ENCODE measurements at places on chromosomes 16 and 17.

DNA sequence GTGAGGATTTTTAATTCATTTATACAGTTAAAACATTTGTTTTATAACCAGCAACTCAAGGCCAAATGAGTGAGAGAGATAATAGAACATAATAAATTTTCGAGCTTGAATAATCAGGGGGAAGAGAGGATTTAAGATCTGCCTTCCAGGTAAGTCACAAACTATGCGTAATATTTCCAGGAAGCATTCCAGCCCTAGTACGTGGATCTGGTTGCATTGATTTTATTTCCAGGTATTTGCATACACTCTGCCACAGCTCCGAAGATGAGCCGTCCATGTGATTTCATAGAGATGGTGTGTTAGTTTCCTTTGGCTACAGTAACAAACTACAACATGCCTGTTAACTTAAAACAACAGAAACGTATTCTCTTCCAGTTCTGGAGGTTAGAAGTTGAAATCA is 3.5 kb downstream of the DYNLRB2 start:
- no peak for DNase-seq

- no peak for DNase-seq
Measured at GRCh38 chr17:50053654-50053960, 2.3 kb upstream of the ITGA3 start.

DNA sequence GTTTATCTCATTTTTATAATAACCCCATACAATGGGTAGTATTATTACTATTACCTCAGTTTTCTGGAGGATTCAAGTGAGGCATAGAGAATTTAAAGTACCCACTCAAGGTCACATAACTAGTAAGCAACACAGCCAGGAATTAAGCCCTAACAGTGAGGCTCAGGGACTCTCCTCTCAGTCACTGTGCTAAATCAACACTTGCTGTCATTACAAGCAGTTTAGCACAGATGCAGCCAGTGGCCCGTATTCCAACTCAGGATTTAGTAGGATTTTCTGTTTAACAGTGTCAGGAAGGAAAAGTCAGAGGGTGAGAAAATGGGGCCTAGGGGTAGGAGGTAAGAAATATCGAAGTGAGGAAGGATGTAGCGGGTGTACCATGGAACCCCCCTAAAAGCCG is 536.9 kb downstream of the TMEM114 start:
- no peak for DNase-seq

GRCh38 chr17:76820561-76820960 is 47.6 kb upstream of the MGAT5B start:
- DNase-seq, result no peak

DNA sequence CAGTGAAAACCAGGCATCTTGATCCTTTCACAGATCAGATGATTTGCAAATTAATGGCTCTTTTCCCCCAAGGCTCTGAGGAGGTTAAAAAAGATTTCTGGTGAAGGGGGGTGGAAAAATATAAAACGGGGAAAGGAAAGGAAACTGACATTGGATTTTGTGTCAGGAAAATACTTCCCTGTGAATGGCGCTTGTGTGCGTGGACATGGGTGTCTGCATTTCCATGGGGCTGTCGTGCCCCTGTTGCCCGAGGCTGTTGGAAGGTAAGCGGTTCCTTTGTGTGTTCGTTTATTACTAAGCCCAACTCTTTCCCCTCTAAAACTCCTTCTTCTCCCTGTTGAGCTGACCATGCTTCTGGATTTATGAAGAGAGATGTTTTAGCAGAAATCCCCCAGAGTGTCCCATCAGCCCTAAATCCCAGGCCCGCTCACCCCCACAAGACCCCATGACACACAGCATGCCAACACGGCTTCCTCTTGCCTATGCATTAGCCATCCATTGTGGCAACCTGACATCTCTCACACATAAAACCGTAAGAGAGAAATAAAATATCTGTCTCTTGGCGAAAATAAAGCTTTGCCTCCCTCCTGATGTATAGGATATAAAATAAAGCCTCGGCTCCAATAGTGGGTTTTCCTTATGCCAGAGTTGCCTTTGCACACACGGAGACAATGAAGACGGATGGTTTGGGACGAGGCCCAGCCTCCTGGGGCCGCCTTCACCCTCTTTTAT is 7.3 kb upstream of the LHX1 start:
- DNase-seq, result no peak

DNA sequence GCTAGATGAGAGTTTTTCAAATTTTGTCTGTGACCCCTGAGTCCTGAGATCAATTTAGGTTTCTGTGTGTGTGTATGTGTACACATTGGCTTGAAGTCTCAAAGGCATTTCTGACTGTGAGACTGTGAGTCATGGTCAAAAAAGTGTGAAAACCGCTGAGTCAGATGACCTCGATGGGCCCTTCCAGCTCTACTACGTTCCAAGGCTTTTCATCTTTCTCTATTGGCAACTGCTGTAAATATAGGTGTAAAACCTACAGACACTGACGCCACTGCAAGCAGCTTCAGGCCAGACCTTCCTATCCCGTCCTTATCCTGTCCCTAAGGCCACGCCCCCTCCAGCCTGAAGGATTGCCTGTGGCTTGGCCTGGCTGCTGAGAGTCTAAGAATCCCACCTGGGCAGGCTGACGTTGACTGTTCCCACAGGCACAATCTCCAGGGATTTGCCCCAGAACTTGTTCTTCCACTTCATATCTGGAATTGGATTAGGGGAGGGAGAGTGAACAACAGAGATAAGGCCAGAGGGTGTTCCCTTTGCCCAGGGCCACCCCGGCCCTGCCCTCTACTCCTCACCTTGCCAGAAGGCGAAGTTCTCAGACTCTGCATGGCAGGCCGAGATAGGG is 11.3 kb downstream of the OSBPL7 start:
- no peak for DNase-seq

- no peak for DNase-seq
Measured at GRCh38 chr16:78444-79150, 572 bp downstream of the MPG start.

- no peak for DNase-seq
Measured at GRCh38 chr16:71919035-71919434, 23.7 kb downstream of the IST1 start.

DNA sequence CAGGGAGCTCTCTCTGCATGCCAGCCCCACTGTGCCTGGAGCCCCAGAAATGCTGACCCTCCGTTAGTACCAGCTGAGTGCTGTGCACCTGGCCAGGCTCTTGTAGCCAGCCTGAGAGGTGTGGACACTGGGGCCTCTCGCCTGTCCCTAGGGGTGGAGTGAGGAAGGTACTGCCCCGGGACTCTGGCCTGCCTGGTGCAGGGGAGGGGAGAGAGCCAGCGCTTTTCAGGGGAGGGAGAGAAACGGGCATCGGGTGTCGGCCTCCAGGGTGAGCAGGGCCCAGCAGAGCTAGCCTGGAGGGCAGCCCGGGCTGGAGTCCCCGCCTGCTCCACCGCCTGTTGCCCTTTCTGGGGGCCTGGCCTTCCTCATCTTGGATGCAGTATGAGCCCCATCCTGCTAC is 13.1 kb downstream of the MAP2K3 start:
- DNase-seq, result no peak

- DNase-seq, result no peak
Measured at GRCh38 chr16:27549464-27549745, 308 bp downstream of the GTF3C1 start.

DNA sequence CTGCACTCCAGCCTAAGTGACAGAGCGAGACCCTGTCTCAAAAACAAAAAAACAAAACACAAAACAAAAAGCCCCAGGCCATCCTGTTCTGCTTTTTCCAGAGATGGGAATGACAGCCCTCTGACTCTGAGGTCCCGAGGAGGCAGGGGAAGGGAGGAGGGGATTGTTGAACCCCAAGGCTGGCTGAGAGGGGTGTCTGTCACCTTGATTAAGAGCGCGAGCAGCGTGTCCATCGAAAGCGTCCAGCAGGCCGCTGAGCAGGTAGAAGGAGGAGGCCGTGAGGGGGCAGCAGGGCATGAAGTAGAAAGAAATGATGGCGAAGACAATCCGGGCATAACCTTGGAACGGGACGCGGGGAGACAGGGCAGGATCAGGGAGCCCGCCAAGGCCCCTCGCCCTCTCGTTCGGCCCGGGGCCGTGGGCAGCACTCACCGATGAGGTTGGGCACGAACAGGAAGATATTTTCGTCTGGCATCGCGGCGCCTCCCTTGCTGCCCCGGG is 593 bp downstream of the CDIPT start:
- DNase-seq, result no peak

GRCh38 chr17:74079537-74080300 is 123.8 kb upstream of the RPL38 start:
- DNase-seq, result no peak

- DNase-seq, result peak; percentile 43
Measured at GRCh38 chr16:56931271-56931891, 561 bp upstream of the HERPUD1 start.

DNA sequence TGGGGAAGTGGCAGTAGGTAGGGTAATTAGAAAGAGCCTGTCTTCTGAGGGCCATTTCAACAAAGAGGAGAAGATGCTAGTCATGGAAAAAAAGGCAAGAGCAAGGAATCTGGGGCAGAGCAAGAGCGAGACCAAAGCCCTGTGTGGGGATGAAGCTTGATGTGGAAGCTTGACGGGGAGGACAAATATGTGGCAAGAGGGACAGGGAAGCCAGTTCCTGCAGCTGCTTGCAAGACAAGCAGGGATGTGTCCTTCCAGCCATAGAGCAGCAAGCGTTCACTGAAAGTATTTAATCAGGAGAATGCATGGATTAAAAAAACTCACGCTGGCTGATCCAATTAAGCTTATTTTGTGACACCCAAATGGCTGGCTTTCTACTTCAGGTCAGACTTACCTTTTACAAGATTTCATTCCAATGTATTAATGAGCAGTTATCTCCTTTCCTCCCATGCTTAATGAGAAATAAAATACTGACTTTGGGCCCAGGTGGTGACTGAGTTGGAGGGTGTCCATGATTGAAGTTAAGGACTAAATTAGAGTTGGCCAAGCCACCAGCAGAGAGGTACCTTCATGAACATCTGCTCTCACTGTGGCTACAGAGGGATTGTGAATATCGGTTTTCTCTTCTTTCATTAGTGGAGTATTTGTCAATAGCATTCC is 76.8 kb downstream of the ABCA8 start:
- DNase-seq, result no peak

DNA sequence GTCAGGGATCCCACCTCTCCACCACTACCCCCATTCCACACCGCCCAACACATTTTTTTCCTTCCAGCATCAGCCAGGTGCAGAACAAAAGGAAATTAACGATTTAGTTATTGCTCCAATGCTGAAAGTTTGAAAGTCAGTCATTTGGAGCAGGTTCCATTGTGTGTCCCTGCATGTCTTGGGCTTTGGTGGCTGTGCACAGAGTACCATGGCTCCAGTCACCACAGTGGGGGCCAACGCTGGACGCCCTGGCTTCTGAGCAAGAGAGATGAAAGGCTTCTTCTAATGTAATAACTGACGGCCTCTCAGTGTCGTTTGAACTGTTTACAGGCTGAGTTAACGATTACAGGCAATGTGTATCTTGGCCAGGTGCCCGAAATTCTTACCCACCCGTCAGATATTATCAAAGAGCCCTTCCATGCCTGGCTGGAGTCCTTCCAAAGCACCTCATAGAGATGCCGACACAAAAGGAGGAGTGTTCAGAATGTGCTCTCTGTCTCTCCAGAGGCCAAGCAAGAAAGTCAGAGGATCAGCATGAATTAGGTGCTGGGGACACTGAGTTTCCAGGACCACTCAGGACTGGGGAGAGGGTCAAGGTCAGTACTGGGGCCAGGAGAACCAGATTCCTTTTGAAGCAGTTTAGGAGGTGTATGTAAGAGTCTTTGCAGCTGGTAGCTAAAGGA is 25.9 kb downstream of the RNF43 start:
- no peak for DNase-seq

- no peak for DNase-seq
Measured at GRCh38 chr16:35298460-35299243, 1839.2 kb downstream of the TP53TG3F start.

DNA sequence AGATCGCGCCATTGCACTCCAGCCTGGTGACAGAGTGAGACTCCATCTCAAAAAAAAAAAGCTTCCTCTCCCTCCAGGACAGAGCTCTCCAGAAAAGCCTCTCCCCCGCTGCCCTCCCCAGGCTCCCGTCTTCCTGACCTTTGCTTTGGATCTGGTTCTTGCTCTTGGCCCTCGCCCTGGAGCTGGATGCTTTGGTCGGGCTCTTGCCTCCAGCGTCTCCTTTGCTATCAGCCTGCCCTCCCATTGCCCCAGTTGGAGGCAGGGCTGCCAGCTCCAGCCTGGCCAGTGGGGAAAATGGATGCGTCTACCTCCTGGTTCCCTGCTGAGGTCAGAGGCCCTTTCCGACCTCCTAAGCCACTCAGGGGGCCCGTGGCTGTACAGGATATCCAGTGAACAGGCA is 35.9 kb downstream of the TRARG1 start:
- no peak for DNase-seq

DNA sequence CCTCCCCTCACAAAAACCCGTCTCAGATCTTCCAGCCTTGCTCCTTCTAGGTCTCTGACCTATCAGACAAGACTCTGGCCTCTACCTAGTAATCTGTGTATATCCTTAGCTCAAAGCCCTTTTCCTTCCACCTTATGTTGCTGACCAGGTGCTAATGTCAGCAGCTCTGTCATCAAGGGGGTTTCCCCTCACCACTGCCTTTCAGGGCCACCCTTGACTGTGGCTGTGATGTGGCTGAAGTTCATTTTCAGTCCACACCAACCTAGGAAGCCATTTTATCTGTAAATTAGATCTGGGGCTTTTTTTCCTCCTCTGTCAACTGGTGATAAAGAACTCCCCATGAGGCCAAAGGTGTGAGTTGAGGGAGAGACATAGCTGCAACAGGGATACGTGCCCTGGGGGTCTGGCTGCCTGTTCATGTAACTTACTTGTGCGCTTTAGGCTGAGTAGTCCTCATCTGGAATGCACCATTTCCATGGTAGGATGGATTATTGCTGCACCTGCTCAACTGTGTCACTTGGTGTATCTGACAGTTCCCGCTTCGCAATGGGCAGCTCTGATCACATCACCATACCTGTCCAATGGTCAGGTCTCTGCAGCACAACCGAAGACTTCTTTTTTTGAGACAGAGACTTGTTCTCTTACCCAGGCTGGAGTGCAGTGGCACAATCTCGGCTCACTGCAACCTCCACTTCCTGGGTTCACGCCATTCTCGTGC is 14.7 kb upstream of the RUNDC3A start:
- DNase-seq, result no peak

DNA sequence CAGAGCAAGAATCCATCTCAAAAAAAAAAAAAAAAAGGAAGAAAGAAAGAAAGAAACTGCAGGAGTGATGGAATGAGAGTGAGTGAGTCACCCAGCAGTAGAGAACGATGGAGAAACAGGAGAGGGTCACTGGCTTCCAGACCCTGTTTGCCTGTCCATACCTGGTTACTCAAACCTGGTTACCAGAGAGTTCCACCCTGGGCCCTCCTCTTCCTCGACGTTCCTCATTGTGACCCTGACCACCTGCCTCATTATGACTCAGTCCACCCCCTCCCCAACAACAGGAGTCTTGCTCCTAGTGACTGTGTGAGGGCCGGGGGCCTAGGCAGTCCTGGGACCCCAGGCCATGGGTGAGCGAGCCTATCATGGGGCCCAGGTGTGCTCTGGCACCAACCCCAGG is at the start of gene SPEM3:
SPEM3 (plus strand) TSS at position 301 of the 400 bp plus-strand sequence; CDS start at position 347, 46 bp downstream.
- DNase-seq, result no peak
